Muscle of arm (tissue), 14 donors: ENCODE measurements at places on chromosomes 2 and 18. TPM values are rescaled to one million over a fixed set of nuclear protein-coding genes. Genes with fewer than 3 reads are reported as not detected.
A peak's percentile ranks its signal among the peaks of the same experiment; 100 is the strongest.

Gene GALNT1
- 104 TPM for polyA plus RNA-seq

Gene CNTNAP5
- 0.47 TPM for polyA plus RNA-seq

Gene KLHL30
- 16.7 TPM for polyA plus RNA-seq

Gene SLC11A1
- 0.81 TPM for polyA plus RNA-seq

Gene DNER
- polyA plus RNA-seq, result 1.7 TPM

Gene TUBB8B
- not detected for polyA plus RNA-seq

Gene ACMSD
- polyA plus RNA-seq, result 0.49 TPM

Gene TNFAIP6
- polyA plus RNA-seq, result 16.1 TPM

Gene SULT1C4
- polyA plus RNA-seq, result 16.7 TPM

DNA sequence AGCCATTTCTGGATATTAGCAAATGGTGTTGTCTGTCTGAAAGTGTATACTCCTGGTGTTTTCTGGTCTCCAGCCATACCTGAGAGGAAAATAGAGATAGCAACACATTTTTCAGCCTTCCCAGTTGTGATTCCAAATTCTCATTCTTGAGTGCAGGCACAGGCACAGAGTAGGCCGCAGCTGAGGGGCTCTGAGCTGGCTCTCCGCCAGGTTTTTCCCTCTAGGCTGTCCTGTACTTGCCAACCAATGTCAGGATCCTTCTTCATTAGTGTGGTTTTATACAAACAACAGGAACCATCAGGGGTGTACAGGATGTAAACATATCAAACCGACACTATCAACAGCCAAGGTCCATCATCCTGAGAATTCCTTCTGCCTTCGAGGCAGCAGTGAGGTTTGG lies 1733.6 kb upstream of the CELF4 start:
- no peak for DNase-seq

DNA sequence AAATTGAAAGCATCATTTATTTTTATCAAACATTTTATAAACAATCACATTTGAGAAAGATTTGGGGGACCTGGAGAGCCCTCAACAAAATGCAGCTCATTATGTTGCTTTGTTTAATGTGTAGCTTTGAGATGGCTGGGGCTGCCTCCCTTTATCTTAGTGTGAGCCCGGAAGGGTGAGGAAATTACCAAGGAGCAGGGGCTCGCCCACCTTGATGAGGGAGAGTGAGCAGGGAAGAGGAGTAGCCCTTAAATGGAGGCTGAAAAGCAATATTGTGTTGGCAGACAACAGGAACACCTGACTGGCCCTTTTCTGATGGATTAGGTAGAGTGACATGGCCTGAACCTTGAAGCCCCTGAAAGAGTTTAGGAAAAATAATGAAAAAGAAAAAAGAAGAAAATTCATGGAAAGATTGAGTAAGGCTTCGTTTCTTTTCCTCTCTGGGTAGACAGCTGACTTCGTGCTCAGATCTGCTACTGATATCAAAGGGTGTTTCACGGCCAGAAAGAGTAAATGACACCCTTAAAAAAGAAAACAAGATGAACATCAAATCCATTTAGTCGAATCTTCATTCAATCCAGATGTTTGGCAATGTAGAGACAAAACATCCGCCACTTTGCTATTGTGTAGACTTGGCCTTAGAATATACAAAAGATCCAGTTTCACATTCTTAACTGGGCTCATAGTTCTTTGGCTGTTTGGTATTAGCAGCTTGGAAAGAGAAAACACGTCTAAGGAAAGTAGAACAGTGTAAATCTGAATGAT lies 206.5 kb upstream of the TCF4 start:
- peak; percentile 56 for DNase-seq

DNA sequence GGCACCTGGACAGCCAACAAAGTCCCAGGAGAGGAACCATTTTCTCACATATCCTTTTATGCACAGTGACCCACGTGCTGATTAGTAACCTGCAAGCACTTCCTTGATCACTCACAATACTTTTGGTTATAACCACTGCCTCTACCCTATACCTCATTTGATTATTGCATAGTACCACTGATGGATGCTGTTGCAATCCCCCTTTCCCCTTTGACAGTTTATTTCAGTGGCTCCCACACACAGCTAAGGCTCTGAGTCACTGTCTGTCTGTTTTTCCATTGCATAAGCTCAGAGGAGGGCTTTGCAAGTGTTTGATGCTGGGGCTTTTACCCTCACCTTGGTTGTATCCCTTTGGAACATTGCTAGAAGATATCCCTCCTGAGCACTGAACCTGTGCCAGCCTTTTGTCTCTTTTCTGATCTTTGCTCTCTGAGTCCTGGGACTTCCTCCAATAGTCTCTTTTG lies 101.7 kb upstream of the RBBP8 start:
- DNase-seq, result no peak

DNA sequence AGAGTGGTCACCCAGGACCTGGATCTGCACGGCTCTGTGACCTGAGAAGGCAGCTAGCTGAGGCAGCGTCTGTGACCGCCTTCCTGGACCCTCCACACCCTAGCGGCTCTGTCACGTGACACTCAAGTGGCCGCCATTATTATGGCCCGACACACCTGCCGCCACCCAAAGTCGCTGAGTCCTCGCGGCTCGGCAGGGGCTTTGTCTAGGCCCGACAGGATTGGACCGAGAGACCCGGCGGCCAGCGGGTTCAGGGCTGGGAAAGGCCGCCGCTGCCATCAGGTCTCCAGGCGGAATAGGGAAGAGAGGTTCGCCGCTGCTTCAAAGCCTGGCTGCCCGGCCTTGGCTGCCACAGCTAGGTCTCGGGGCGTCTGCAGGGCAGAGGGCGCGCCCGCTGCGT lies 1162.5 kb upstream of the LRRTM1 start:
- DNase-seq, result no peak

DNA sequence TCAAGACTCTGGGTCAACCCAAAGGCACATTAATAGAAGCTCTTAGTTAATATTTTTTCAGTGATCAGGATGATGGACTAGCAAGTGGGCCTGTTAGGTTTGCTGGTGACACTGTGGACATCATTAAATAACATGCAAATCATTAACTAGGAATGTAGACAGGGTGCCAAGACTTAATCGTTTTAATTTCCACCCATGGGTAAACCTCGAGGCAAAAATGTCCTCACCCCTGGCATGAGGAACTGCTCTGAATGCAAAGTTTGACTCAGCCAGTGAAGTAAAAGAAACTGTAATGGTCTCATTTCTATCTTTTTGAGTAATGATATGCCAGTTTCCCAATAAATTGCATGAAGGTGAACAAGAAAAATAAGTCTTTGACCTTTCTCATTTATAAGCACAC lies 152.6 kb upstream of the MEX3C start:
- DNase-seq, result no peak

- DNase-seq, result peak; percentile 92
Observed at GRCh38 chr2:237662671-237663093, 35.3 kb downstream of the LRRFIP1 start.

GRCh38 chr2:165471349-165471950 lies 2.0 kb downstream of the CSRNP3 start:
- DNase-seq, result peak; percentile 63

- DNase-seq, result no peak
Observed at GRCh38 chr2:120520929-120521912, 175.3 kb downstream of the INHBB start.

- DNase-seq, result no peak
Observed at GRCh38 chr2:118016911-118017310, 3.0 kb upstream of the CCDC93 start.

DNA sequence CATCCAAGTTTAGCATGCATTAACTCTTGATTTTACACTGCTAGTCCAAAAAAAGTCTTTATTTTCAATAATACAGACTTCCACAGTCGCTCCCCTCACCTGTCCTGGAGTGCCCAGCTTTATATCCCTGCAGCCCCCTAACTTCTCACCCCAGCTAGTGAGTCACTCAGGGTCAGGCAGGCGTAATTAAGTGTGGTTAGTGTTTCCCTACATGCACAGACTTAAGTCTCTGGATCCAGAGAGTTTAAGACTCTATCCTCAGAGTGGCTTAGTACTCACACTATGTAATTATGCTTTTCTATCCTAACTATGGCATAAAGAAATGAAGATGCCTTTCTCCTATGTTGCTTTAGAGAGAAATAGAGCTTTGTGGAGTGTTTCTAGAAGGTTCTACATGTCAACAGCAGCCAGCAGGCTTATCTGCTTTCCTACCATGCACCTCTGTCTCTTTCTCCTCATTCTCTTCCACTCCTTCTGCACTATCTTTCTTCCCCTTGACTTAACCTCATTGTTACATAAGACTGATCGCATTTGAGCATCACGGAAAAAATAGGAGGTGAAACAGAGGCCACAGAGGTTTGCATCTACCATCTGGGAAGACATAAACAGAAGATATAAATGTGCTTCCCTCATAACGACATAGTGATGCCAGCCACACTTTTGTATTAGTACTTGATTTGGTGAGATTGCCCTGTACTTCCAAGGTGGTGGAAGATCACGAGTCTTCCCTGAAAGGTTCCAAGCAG lies 34.4 kb upstream of the PMAIP1 start:
- DNase-seq, result no peak

DNA sequence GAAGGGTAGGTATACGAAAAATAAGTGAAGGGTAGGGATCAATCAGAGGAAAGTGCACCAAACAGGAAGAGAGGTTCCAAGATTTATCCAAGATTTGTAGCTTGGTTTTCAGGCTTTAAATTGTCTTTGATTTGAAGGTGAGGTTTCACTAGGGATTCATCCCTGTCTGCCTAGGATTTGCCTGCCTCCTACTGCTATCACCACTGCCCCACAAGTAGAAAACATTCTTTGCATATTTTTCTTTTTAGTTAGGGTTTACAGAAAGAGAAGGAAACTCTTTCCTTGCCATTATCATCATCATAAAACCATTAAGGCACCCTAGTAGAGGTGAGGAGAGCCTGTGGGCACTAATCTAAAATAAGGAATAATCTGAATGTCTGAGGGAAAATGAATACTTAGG lies 45.8 kb upstream of the TANC1 start:
- DNase-seq, result no peak

DNA sequence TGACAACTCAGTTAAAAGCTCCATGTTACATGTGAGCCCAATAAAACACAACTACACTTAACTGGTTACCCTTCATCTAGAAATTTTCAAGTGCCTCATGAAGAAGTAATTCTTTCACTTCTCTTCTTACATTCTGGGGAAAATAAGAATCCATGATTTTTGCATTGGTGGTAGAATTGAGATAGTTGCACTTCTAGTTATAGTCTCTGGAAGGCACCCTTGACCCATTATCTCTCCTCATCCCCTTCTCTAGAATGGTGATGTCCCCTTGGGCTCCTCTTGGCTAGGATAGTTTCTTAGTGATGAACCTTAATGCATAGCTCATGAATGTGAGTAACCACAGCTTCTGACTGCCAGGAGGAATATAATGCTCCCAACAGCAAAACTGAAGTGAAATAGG lies 3.6 kb downstream of the LGALSL start:
- DNase-seq, result no peak

DNA sequence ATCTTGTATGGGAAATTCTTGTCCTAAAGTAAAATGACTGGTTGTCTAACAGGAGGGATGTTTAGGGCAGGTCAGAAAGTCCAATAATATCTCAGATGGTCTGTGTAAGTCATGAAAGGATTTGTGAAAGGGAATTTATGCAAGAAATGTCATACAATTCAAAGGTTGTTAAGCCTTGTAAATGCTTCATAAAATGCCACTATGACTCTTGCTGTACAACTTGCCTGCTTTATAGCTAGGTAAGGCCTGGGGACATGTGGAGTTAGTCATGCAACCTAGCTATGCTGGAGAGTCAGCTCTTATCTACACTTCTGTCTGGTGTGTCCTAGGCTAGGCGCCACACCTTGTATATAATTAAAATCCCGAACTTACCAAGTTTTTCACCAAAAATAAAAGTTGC lies 36.9 kb upstream of the VWA3B start:
- no peak for DNase-seq

GRCh38 chr2:158580760-158581159 lies 124.0 kb downstream of the PKP4 start:
- DNase-seq, result no peak

GRCh38 chr2:130389783-130390182 lies 33.9 kb downstream of the PTPN18 start:
- DNase-seq, result no peak

GRCh38 chr2:237873421-237873831 lies 14.0 kb downstream of the RAMP1 start:
- peak; percentile 39 for DNase-seq

DNA sequence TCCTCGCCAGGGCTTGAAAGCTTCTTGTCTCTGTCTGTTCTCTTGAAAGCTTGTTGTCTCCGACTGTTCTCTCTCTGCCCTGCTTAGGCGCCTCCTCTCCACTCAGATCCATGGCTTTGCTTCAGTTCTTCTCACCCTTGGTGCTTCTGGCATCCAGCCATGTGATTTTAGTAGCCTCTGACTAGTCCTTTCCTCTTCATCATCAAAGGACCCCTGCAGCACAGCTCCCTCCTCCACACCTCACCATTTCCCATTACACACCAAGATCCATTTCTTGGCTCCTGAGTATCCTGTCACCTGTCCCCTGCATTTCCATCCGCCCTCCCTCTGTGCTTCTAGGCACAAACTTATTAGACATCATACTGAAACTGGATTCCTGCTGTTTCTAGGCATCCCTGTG lies 59.4 kb downstream of the ZNF236 start:
- no peak for DNase-seq

- no peak for DNase-seq
Observed at GRCh38 chr2:171804456-171804855, 89.6 kb downstream of the SLC25A12 start.

GRCh38 chr18:51028201-51028805 lies 1.7 kb upstream of the SMAD4 start:
- DNase-seq, result no peak

DNA sequence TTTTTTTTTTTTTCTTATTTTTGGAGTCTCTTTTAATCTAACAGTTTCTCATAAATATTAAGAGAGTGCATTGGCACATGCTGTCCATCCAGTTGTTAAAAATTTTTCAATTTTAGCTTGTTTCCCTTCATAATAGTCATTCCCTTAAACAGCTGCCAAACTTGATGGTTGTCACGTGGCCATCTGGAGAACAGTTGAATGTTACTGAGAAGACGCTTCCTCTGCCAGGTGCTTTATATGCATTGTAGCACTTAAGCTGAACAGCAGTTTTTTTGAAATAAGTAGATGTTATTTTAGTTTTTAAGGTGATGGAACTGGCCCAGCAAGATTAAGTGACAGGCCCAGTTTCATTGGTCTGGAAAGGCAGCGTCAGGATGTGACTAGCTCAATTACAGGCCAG lies 3.3 kb downstream of the SMARCAL1 start:
- DNase-seq, result peak; percentile 61

GRCh38 chr2:12884713-12885282 lies 168.1 kb downstream of the TRIB2 start:
- no peak for DNase-seq

- DNase-seq, result no peak
Observed at GRCh38 chr2:108189316-108189715, 50.5 kb upstream of the SULT1C3 start.
